ENCODE measurements at places on chromosomes 13 and 19.

GRCh38 chr13:51416107-51416506 is 36.7 kb downstream of the INTS6 start:
- DNase-seq: no peak

DNA sequence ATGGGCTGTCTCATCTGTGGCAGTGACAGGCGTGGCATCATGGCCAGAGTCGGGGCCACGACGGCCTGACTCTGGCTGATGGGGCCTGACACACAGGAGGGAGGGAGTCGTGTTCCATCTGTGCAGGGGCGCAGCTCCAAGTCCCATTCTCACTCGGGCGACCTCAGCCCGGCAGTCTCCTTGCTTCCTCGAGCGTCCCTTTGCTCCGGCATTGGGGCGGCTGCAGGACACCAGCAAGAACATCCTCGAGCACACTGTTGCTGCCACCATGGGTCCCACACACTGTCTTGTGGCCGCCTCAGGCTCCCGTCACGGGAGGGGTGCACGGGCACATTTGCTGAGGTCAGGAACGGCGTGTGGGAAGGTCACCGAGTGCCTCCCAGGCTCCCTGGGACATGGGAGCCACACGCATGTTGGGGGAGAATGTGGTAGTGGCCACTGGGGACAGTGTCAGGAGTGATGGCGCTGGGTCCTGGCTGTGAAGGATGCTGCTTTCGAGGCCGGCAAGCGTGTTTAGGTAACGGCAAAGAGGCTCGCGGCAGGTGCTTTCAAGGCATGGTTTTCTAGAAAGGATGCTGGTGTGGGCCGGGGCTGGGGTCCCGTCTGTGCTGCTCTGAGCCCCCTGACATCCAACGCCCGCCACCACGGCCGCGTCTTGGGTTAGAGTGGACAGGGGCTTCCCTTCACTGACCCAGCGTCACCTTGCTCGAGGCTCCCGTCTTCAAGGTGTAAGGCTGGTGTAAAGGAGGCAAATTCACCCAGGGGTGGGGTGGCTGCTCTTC is 3.4 kb downstream of the IZUMO4 start:
- DNase-seq: no peak

- no peak for DNase-seq
These were observed 106.6 kb downstream of the COL4A1 start for GRCh38 chr13:110200276-110200870.

DNA sequence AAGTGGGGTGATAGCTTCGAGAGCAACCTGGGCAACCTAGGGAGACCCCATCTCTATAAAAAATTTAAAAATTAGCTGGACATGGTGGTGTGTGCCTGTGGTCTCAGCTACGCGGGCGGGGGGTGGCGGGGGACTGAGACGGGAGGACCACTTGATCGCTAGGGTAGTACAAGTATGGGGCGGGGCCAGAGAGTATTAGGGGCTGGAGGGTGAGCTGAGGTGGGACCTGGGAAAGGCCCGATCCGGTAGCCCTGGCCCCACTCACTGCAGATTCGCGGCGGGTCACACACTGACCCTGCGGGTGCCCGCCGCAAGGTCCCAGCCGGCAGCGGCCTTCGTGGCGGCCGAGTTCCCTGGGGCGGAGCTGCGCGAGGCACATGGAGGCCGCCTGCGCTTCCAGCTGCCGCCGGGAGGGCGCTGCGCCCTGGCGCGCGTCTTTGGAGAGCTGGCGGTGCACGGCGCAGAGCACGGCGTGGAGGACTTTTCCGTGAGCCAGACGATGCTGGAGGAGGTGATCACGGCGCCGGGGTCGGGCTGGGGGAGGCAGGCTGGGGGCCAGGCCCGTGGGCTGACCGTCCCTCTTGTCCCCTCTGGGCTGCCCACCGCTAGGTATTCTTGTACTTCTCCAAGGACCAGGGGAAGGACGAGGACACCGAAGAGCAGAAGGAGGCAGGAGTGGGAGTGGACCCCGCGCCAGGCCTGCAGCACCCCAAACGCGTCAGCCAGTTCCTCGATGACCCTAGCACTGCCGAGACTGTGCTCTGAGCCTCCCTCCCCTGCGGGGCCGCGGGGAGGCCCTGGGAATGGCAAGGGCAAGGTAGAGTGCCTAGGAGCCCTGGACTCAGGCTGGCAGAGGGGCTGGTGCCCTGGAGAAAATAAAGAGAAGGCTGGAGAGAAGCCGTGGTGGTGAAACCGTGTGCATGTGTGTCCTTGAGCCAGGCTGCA is 2.0 kb upstream of the ARHGAP45 start:
- peak; percentile 74 for DNase-seq

DNA sequence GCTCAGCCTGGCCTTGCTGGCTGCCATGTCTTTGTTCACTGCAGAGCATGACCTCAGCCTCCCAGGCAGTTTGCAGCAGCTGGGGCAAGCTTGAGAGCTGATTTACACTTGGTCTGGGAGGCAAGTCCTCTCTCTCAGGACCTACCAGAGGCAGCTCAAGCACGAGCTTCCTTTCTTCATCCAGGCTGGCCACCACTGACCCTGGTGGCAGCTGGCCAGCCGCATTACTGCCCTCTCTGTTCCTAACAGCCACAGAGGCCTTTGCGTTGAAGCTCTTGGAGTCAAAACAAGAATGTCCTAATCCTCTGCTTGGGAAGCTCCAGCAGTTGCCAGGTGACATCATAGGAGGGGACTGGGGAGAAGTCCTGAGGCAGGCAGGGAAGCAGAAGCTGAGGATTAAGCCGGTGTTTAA is 85.7 kb downstream of the NUFIP1 start:
- DNase-seq: no peak

GRCh38 chr13:66369666-66370065 is 860.5 kb downstream of the PCDH9 start:
- no peak for DNase-seq

GRCh38 chr19:57947088-57947418 is 453 bp downstream of the ZNF256 start:
- DNase-seq: no peak

GRCh38 chr19:10074153-10074552 is 12.0 kb upstream of the SHFL start:
- peak; percentile 51 for DNase-seq

DNA sequence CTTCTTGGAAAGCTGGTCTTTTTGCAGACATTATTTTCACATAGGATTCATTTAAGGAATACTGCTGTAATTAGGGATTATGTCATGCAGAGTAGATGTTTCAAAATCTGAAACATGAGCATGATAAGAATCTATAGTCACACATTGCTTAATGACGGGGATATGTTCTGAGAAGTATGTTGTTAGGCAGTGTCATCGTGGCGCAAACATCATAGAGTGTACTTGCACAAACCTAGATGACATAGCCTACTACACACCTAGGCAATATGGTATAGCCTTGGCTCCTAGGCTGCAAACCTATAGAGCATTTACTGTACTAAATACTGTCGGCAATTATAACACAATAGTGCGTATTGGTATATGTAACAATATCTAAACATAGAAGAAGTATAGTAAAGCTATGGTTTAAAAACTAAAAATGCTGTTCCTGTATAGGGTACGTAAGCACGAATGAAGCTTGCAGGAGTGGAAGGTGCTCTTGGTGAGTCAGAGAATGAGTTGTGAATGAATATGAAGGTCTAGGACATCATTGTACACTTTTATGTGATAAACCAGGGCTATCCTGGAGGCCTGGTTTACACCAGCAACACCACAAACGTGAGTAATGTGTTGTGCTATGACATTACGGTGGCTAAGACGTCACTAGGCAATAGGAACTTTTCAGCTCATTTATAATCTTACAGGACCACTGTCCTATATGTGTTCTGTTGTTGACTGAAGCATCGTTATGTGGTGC is 283.1 kb downstream of the MTUS2 start:
- DNase-seq: no peak

DNA sequence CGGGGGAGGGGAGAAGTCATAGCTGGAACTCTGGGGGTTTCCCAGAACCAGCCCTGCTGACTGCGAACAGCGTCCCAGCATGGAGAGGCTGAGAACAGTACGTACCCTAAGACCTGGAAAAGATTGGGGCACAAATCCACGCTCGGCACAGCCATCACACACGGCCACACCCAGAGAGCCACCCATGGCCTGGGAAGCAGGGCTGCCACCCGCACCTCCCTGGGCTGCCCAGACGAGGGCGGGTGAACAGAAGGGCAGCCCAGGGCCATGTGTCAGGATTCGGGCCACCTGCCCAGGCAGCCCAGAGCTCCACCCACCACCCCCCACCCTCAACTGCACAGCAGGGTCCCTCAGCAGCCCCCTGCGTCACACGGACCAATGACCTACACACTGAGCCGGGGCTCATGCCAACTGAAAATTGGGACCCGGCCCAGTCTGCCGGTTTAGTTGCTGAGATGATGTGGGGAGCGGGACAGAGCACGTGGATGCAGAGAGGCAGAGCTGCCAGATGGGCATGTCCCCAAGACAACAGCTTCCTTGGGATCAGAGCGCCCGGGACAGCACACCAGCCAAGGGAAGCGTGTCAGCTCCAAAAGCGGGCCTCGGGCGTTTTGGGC is 8.5 kb downstream of the UBXN6 start:
- DNase-seq: no peak

- DNase-seq: no peak
These were observed 10.9 kb upstream of the MEIS3 start for GRCh38 chr19:47430041-47430802.

- no peak for DNase-seq
These were observed 1426.4 kb downstream of the PCDH9 start for GRCh38 chr13:65803530-65804392.

DNA sequence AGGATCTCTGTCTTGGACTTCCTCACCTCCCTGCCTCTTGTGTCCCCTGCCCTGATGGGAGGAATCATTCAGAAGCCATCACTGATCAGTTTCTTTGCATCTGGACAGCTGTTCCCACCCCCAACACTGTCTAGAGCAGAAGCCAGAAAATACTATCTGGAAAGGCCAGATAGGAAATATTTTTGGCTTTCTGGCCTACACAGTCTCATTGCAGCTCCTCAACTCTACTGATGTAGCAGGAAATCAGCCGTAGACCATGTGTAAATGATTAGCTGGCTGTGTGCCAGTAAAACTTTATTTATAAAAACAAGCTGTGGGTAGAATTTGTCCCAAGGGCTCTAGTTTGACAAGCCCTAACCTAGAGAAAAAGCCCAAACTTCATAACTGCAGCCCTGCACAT is 5.6 kb downstream of the SIGLEC7 start:
- no peak for DNase-seq

- DNase-seq: no peak
These were observed 32.1 kb upstream of the PEPD start for GRCh38 chr19:33553530-33554310.

DNA sequence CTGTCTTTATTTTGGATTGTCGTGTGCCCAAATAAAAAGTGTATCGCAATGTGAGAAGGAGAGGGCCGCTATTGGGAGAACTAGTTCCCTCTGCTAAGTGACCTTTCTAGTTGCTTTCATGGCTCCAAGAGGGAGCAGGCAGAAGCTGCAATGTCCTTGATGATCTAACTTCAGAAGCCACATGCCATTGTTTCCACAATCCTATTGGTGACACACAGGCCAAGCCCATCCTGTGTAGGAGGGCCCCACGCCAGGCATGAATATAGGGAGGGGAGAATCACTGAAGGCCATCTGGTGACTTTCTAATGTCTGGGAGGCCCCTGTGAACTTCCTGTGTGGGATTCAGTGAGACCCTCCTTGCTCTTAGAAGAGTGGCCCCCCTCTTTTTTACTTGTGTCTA is 47.8 kb upstream of the KPNA3 start:
- no peak for DNase-seq

DNA sequence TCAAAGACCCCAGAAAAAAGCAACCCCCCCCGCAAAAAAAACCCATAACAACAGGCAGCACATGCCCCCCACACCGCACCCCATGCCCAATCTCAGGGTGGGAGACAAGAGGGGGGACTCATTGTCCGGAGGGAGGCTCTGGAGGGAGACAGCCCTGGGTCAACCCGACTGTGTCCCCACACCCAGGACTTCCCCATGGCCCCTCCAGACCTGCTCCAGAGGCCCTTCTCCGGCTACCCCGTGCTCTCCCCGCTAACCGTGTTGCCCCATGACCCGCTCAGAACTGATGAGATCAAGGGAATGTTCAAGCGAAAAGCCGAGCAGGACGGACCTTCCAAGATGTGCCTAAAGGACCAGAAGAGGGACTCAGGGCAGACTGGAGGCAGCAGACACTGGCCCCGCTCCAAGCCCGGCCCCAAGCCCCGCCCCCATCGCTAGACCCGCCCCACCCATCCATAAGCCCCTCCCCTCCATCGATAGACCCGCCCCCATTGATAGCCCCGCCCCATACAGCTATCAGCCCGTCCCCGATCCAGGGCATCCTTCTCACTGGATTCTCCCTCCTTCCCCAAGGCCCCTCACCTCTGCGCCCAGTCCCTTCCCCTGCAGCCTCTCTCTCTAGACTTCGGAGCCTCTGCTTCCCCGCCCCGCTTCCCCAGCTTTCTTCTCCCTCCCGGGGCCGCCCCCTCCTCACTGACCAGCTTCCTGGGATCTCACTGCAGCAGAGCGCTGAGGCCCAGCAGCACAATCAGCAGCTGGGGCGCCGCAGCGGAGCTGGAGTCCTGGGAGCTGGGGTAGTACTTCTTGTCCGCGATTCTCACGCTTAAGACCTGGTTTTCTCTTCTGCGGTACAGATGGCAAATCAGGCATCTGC is 2.2 kb downstream of the BST2 start:
- DNase-seq: peak; percentile 55

DNA sequence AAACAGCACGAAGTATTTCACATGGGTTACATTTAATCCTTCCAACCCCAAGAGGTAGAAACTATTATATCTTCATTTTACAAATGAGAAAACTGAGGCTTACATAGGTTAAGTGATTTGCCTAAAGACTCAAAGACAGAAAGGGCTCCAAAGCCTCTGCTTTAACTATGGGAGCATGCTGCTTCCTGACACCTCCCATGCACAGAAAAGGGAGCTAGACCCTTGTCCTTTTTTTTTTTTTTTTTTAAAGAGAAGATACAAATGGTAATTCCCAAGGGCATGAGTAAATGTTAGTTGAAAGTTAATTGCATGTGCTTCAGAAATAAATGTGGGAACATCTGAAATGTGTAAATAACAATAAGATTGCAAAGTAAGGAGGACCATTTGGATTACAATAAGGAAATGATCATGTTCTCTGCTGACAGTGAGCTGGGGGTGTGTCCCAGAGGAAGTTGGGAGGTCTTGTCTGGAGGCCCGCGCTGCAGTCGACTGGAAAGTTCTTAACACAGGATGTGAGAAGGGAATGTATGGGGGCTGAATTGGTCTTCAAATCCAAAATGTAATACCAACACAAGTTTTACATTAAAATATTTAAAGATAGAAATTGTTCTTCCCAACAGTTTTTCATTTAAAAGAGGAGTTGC is 500.3 kb downstream of the KLF12 start:
- no peak for DNase-seq

DNA sequence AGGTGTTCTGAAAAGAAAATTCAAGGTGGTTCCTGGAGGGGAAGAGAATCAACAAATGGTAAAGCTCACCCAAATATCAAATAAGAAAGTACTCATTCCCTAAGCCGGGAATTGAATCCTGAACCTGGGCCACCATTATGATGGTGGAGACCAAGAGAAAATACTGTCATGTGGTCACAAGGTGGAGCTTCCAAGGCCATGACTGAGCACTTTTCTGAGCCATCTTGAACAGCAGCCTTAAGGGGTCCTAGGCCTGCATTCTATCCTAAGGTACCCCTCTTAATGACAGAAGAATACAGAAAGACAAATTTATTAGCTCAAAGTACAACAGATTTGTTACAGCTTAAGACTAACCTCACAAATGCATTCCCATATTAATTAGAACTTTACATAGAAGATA is 9.6 kb downstream of the ZNF431 start:
- no peak for DNase-seq
